ENCODE measurements at places on chromosomes 12 and 14.

- DNase-seq = no peak
Measured at GRCh38 chr12:46921048-46921763, 95.4 kb upstream of the SLC38A4 start.

GRCh38 chr14:50795909-50796308, 35.1 kb downstream of the NIN start:
- no peak for DNase-seq

DNA sequence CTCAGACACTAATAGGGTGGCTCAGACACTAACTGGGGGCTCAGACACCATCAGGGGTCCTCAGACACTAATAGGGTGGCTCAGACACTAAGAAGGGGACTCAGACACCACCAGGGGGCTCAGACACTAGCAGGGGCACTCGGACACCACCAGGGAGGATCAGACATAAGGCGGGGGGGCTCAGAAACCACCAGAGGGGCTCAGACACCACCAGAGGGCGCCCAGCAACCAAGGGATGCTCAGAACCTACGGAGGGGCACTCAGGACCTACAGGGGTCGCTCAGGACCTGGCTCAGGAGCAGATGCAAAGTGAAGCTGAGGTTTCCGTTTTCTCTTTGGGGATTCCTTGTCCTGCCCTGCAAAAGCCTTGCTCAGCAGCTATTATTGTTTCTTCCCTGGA, 448.5 kb downstream of the TMEM121 start:
- DNase-seq = peak; percentile 22

GRCh38 chr14:24892497-24893051, 157.4 kb downstream of the STXBP6 start:
- DNase-seq = no peak

DNA sequence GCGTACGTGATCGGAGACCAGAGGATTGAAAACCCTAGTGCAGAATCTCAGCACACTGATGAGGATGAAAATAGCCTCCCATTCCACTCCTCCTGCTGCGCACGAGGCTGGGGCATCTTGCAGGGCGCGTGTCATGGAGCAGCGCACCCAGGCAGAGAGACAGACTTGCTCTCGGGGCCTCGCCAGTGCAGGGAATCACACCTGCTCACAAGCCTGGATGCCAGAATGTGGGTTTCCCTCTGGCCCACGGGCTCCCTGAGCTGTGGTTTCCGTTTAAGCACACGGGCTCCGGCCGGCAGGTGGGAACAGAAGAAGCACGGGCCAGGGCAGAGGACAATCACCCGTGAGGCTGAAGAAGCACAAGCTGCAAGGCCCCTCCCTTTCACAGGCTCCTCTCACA, 2.0 kb downstream of the FGF6 start:
- no peak for DNase-seq

- peak; percentile 39 for DNase-seq
Measured at GRCh38 chr12:30822385-30823155, 67.8 kb upstream of the CAPRIN2 start.

DNA sequence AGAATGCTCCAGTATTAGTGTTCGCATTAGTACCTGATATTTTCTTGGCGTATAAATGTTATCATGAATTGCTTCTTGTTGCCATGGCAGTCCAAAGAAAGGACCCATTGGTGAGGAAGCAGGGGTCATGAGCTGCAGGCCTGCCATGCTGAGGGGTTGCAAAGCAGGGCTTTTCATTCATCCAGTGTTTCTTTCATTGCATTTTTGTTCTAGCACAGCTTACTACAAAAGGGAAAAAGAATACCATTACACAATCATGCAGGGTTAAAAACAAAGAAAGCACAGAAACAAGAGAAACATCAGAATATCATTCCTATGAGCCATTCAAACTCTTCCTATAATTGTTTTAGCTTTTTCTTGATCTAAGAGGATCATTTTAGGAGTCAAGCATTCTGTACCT, 24.0 kb downstream of the DICER1 start:
- no peak for DNase-seq

- DNase-seq = peak; percentile 11
Measured at GRCh38 chr14:59254911-59255545, 66.6 kb downstream of the DAAM1 start.

GRCh38 chr14:33704481-33704880, 246.4 kb downstream of the EGLN3 start:
- no peak for DNase-seq

GRCh38 chr12:28535216-28535615, 345.0 kb downstream of the CCDC91 start:
- no peak for DNase-seq

GRCh38 chr12:53161119-53161911, 19.2 kb upstream of the ZNF740 start:
- no peak for DNase-seq

- no peak for DNase-seq
Measured at GRCh38 chr12:101813117-101813516, 17.6 kb downstream of the GNPTAB start.

DNA sequence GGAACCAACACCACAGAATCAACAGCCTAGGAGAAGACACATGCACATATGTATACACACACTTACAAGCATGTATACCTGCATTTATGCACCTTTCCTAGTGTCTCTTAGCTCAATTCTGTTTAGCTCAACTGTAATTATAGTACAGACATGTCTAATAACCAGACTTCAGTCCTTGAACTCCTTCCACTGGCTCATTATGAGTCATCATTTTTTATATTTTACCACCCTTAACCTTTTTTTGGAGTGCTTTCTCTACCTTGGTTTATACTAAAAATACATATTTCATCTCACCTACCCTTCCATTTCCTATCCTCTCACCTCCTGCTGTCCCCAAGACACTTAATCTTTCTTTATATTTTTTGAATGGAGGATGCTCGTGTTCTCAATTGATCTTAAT, 110.4 kb downstream of the ARID2 start:
- no peak for DNase-seq

- peak; percentile 49 for DNase-seq
Measured at GRCh38 chr14:77459072-77459723, 1.3 kb downstream of the AHSA1 start.

DNA sequence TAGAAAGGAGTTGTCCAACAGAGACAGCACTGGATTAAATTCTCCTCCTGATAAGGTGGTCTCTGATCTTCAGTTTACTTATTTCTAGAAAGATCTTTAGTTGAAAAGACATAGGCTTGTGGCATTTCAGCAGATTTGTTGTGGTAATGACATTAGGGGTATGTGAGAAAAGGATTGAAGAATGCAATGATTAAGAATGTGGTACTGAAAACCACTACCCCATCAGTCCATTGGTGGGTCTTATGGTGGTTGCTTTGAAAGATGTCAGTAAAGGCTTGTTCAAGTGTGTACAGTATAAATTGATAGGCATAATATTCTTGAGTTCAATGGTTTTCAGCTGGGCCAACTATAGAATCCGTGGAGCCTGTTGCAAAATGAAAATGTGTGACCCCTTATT, 10.8 kb downstream of the PPFIBP1 start:
- DNase-seq = no peak

DNA sequence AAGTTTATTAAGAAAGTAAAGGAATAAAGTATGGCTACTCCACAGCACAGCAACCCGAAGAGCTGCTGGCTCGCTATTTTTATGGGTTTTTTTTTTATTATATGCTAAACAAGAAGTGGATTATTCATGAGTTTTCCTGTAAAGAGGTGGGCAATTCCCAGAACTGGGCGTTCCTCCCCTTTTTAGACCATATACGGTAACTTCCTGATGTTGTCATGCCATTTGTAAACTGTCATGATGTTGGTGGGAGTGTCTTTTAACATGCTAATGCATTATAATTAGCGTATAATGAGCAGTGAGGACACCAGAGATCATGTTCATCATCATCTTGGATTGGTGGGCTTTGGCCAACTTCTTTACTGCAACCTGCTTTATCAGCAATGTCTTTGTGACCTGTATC, 372.5 kb downstream of the ZFP36L1 start:
- DNase-seq = no peak

DNA sequence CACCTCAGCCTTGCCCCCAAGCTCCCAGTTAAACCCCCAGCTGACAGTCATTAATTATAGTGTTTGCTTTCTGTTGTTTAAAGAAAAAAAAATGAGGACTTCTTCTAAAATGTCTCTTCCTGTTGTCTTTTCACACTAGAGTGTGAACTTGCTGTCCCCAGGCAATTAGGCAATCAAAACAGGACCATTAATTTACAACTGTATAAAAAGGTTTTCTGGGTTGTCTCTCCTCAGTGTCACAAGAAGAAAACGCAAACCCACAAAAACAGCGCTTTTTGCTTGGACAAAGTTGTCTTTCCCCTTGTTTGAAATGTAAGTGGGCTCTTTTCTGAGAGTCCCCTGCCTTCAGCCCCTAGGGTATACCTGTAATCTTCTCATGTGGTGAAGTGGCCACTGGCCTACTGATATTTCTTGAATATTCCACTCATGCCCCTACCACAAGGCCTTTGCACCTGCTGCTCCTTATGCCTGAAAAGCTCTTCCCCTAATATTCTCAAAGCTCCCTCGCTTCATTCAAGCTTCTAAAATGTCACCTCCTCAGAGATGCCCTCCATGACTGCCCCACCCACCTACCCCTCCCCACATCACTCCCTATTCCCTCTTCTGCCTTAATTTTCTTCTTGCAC, 158.9 kb upstream of the PWP1 start:
- no peak for DNase-seq

DNA sequence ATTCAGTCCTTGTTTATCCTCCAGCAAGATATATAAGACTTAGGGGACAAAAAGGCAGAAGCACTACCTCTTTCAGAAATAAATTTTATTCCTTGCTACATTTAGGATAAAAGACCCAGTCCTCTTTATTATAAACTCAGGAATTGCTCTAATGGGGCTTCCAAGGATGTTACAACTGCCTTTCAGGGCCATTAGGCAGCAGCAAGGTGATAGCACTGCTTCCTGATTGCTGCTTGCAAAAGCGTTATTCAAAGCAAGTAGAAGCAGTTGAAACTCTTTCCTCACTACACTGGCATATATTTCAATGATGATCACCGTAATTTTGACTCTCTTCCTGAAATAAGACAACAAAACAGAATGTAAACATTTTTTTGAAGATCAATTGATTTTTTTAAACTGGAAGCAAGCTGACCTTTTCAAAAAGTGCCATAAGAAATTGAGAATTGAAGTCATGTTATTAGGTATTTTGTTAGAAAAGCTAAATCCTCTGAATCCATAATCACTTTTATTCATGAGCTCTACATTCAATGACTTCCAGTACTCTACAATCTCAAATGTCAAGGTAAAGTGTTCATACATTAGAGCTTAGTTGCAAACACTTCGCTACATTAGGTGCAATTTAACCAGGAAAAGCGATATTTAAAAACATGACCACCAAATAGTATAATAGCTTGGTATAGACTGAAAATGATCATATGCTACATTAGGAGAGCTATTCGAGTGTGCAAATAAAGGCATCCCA, 233.4 kb upstream of the SYT10 start:
- DNase-seq = no peak

DNA sequence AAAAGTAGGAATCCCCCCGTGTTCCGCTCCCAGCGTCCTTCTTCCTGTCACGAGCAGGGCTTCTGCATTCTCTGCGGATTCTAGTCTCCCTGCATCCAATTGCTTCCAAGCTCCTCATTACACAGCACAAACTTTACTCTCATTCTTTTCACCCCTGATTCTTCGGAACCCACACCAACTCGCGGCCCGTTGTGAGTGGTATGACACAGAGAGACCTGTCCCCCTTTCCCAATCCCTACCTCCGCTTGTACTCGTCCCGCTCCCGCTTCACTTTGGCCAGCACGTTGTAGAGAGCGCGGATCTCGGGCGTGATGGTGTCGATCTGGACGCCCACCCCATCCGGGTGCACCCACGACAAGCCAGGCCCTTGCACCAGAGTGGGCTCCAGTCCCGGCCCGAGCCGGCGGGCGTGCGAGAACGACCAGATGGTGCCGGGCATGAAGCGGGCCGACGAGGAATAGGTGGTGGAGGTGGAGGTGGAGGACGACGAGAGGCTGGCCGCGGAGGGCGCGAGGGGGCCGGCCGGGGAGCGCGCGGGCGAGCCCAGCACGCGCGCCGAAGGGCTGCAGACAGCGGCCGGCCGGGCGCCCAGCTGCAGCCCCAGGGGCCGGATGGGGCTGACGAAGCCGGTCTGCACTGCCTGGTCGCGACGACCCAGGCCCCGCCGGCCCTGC, 687 bp downstream of the IFFO1 start:
- peak; percentile 45 for DNase-seq

GRCh38 chr12:1517007-1517406, 77.4 kb downstream of the FBXL14 start:
- no peak for DNase-seq

GRCh38 chr12:63885401-63885800, 40.9 kb downstream of the SRGAP1 start:
- no peak for DNase-seq

GRCh38 chr12:6563448-6564050, 4.5 kb downstream of the NOP2 start:
- DNase-seq = peak; percentile 75

DNA sequence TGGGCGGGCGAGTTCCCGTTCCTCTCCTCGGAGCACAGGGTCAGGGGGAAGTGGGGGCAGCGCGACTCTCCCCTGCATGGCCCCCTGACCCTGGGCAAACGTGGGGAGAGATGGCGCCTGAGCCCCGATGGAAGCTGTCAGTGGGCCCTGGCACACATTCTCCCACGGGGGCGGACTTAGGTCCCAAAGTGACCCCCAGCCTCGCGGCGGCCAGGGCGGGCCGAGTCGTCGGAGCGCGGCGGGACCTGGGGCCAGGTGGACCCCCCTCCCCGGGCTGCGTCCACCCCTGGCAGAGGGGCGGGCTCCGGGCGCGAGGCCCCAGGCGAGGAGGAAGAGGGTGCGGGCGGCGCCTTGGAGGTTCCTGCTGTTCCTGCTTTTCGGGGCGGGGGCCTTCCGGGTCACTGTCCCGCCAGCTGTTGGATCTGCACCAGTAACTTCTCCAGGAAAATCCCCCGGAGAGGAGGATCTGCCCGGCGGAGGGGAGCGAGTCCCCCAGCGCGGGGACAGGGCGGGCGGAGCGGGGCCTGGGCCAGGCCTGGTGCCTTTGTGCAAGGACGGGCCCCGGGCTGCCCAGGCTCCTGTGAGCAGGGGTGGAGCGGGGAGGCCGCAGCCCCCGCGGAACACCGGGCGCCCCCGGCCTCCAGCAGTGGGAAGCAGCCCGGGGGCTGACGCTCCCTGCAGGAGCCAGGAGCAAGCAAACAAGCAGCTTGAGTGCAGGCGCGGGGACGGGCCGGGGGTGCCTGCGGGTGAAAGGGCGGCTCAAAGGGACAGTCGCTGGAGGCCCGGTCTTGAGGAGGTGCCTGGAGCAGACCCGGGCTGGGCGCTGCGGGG, 15.3 kb downstream of the TNFAIP2 start:
- DNase-seq = peak; percentile 32

- no peak for DNase-seq
Measured at GRCh38 chr12:75603475-75603874, 92.1 kb upstream of the KRR1 start.

Measured in GM20000 (cell line).